Activated T-helper 1 cell treated with anti-CD3 and anti-CD28 coated beads, Interleukin-12 subunit alpha, Interleukin-12 subunit beta, Interleukin-2, Interleukin-4 antibody, amounts not matched to agents 30 ng/mL and 10 ng/mL and 1 ng/mL, durations not matched to agents 14 hours and 24 hours and 36 hours (primary cell): ENCODE measurements at places on chromosomes 3 and 15. TPM values are rescaled to one million over a fixed set of nuclear protein-coding genes. Genes with fewer than 3 reads are reported as not detected.
A peak's percentile ranks its signal among the peaks of the same experiment; 100 is the strongest.

GRCh38 chr3:53642211-53642610 lies 147.8 kb downstream of the CACNA1D start:
- no peaks in the 10 kb centered on the region for H3K36me3 ChIP-seq
- H3K4me3 ChIP-seq = no peak overlapping the region
- no peak for DNase-seq

The CDCP1 gene
- 0.98 and 1.2 TPM in 2 replicates for total RNA-seq

DNA sequence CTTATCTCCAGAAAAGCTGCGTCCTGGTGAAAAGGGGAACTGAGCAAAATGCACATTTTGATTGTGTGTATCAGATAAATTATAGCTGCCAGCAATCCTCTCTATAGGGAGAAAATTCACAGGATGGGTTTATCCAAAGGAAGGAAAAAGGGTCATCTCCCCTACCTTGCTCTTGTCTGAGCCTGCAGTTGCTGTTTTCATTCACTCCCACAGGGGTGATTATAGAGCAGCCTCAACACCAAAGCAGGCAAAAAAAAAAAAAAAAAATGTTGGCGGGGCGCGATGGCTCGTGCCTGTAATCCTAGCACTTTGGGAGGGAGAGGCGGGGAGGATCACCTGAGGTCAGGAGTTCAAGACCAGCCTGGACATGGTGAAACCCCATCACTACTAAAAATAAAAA lies 333.7 kb downstream of the ROBO2 start:
- DNase-seq = no peak
- H3K27me3 ChIP-seq = no peaks in the 10 kb centered on the region
- H3K4me3 ChIP-seq = no peak overlapping the region
- no peak overlapping the region for H3K27ac ChIP-seq
- H3K4me1 ChIP-seq = no peaks in the 10 kb centered on the region
- no peaks in the 10 kb centered on the region for H3K36me3 ChIP-seq

The AQR gene
- 43.2 and 44.4 TPM in 2 replicates for total RNA-seq

- H3K27me3 ChIP-seq = no peaks in the 10 kb centered on the region
- no peaks in the 10 kb centered on the region for H3K4me1 ChIP-seq
- DNase-seq = no peak
- no peak overlapping the region for H3K27ac ChIP-seq
These were observed 33.3 kb downstream of the RYR3 start for GRCh38 chr15:33344111-33344510.

GRCh38 chr15:96330064-96330449 lies 443 bp upstream of the NR2F2 start:
- peak overlapping the region; percentile 62 for H3K4me3 ChIP-seq
- peaks cover 80% of the 10 kb centered on the region for H3K27me3 ChIP-seq
- no peak for DNase-seq
- H3K4me1 ChIP-seq = peaks cover 13% of the 10 kb centered on the region

The STX19 gene
- total RNA-seq = not detected in 2 replicates

The EXD1 gene
- total RNA-seq = not detected in 2 replicates

The CSPG4 gene
- total RNA-seq = not detected in 2 replicates

DNA sequence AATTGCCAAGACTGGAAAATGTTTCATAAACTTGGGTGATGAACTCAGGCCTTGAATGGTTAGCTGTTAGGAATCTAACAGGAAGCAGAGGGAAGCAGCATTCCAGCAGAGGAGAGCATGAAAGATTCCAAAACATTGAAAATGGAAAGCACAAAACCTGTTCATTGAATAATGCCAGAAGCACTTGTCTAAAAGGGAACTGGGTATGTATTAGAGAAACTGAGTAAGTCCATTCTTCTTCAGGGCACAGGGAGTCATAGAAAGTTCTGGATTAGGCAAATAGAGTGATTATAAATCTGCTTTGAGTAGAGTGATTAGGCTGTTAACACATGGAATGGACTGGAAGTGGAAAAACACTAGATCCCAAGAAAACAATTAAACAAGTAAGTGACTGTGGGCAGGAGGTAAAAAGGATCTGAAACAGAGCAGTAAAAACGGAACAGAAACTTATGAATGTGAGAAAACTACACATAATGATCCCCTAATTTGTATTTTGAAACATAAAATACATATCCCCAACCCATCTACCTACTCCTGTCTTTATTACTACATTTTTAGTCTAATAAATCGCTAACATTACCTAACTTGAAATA lies 343.4 kb downstream of the TBC1D5 start:
- H3K27me3 ChIP-seq = no peaks in the 10 kb centered on the region
- H3K4me1 ChIP-seq = no peaks in the 10 kb centered on the region
- no peak overlapping the region for H3K27ac ChIP-seq
- H3K36me3 ChIP-seq = peaks cover 2% of the 10 kb centered on the region
- no peak overlapping the region for H3K4me3 ChIP-seq

GRCh38 chr15:56919609-56920366 lies 1.3 kb downstream of the TCF12 start:
- no peaks in the 10 kb centered on the region for H3K27me3 ChIP-seq
- peaks cover 32% of the 10 kb centered on the region for H3K36me3 ChIP-seq
- H3K4me3 ChIP-seq = peak overlapping the region; percentile 92
- peak; percentile 1 for DNase-seq
- peak overlapping the region; percentile 95 for H3K27ac ChIP-seq

DNA sequence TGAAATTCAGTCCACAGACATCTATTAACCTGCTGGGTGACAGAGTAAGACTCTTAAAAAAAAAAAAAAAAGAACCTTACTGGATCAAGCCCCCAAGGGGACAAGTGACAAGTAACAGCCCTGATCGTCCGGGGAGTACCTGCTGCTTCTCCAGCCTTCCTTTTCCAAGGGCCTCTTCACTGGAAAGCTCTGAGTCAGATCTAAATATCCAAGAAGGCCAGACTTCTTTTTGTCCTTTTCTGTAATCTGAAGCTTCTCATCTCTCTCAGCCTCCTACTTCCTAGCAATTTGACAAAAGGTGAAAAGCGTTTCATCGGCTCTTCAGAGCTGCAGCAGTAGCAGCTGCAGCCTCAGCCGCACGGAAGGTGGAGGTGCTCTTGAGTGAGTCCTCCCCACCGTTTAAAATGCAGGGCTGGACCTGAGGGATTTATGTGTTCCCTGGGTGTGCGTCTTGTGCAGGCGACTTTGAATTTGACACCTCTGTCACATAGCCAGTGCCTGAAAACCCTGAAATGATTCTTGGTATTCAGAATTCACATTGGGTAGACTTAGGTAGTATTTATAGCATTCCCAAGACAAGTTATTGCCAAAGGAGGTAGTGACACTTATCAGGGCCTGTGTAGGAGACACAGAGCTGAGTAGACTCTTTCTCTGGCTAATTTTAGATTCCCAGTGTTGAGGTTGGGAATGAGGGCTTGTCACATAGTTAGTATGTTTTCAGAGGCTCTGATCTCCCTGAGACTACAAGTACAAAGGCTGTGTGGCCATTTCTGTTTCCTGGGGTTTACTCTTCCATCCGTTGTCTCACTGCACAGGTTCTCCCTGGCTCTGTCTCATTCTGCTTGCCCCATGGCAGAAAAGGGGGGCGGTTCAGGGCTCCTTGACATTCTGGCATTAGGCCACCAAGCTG lies 291.2 kb upstream of the C2CD4B start:
- H3K36me3 ChIP-seq = no peaks in the 10 kb centered on the region
- no peak overlapping the region for H3K27ac ChIP-seq
- DNase-seq = no peak
- no peak overlapping the region for H3K4me3 ChIP-seq
- H3K4me1 ChIP-seq = no peaks in the 10 kb centered on the region

The CASR gene
- total RNA-seq = not detected in 2 replicates

- H3K27me3 ChIP-seq = no peaks in the 10 kb centered on the region
- H3K36me3 ChIP-seq = no peaks in the 10 kb centered on the region
- no peak overlapping the region for H3K27ac ChIP-seq
- no peak overlapping the region for H3K4me3 ChIP-seq
- H3K4me1 ChIP-seq = no peaks in the 10 kb centered on the region
These were observed 821.6 kb downstream of the TUSC7 start for GRCh38 chr3:117531078-117531767.

The FANCD2OS gene
- not detected in 2 replicates for total RNA-seq

The KLHL40 gene
- not detected in 2 replicates for total RNA-seq
